Amygdala (tissue), 56 donors: ENCODE measurements at places on chromosomes 2 and 18.

GRCh38 chr2:26126074-26126473, 46.8 kb upstream of the GAREM2 start:
- DNase-seq, result no peak

GRCh38 chr2:226965376-226965775, 129.5 kb downstream of the RHBDD1 start:
- no peak for DNase-seq

DNA sequence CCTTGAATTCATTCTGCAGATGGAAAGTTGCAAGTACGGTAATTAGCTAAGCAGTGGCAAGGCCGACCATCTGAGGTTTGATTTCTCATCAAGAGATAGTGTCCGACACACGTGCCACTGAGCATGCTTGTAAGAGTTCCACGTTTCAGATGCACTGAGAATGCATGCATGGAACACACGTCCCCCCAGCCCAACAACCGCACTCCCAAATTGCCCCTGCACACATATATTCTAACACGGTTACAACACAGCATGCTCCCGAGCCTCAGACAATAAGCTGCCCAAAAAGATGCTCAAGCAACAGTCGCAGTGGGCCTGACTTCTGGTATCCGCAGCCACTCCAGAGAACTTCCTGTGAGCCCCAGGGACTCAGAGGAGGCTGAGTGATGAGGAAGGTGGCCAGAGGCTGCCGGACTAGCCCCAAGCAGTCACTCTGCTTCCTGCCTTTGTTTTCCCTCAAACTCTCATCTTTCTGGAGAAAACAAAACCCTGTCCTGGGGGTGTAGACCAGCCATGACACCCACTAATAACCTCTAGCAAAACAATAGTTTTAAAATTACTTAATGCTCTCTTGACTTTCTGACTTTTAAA, 204.0 kb downstream of the TGIF1 start:
- no peak for DNase-seq

DNA sequence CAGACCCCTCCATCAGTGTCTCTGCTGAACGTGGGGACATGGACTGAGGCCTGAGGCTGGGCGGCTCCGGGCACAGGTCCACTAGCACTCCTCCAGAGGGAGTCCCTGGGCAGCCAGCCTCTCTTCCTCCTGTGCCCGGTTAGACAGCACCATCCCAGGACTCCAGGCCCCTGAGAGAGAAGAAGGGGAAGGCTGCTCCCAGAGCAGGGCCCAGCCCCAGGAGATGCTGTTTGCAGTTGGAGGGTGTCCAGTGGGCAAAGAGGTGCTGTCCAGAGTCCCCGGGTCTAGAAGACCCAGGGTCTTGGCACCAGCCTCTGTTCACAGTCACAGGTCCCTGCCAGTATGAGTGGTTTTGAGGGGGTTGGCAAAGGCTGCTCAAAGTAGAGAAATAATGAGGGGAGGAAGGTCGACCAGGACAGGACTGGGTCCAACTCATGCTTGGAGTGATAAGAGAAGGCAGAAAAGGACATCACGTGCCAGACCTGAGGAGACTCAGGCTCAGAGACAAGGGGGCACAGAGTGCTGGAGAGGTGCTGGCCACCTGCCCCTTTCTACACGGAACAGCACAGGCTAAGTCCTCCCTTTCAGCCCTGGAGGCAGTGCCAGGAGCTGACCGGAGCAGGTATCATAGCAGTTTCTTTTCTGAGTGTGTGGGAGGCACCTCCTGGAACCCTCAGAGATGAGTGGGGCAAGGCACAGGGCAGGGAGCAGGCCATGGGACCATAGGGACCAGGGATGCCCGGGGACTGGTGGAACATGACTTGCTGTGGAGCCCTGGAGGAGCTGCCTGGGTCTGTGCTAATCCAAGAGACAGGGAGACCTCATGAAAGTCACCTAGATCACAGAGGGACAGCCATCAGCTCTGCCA, 21.1 kb downstream of the CRACDL start:
- no peak for DNase-seq

- DNase-seq, result no peak
Observed at GRCh38 chr2:28206762-28207161, 185.9 kb upstream of the FOSL2 start.

- no peak for DNase-seq
Observed at GRCh38 chr2:122634920-122635319, 879.5 kb downstream of the TSN start.

GRCh38 chr2:200439981-200440380, 69.9 kb downstream of the KCTD18 start:
- no peak for DNase-seq

- DNase-seq, result no peak
Observed at GRCh38 chr2:218329027-218329825, 27.4 kb upstream of the CATIP start.

GRCh38 chr2:172709566-172710291, 25.9 kb upstream of the RAPGEF4 start:
- DNase-seq, result no peak

GRCh38 chr2:47339745-47340541, 63.0 kb upstream of the MSH2 start:
- DNase-seq, result no peak

- DNase-seq, result no peak
Observed at GRCh38 chr18:731185-731584, 18.8 kb upstream of the ENOSF1 start.

DNA sequence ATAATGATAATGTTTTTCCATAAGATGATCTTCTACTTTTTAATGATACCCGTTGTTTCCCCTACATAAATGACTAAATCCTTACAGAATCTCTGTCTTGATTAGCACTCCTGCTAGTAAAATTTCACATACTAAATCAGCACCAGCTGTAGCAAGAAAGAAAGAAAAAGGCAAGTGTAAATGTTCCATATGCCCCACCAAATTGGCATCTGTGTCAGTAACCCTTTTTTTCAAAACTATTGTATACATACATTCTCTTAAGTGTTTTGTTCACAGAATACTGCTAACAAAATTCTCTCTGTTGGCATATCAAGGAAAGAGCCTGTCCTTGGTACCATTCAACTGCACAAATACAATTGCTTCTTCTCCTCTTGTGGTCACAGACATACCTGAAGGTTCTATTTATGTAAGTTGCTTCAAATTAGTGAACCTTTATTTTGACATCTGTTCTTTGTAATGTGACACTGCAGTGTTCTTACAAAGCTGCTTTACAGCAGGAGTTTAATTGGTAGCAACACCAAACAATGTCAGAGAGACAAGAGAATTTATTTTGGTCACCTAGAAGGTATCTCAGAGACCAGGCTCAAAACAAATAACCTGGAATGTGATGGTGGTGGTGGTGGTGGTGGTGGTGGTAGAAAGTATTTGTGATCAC, 641.9 kb downstream of the ZEB2 start:
- DNase-seq, result no peak

GRCh38 chr18:29823671-29824070, 1218.9 kb downstream of the DSC3 start:
- no peak for DNase-seq

DNA sequence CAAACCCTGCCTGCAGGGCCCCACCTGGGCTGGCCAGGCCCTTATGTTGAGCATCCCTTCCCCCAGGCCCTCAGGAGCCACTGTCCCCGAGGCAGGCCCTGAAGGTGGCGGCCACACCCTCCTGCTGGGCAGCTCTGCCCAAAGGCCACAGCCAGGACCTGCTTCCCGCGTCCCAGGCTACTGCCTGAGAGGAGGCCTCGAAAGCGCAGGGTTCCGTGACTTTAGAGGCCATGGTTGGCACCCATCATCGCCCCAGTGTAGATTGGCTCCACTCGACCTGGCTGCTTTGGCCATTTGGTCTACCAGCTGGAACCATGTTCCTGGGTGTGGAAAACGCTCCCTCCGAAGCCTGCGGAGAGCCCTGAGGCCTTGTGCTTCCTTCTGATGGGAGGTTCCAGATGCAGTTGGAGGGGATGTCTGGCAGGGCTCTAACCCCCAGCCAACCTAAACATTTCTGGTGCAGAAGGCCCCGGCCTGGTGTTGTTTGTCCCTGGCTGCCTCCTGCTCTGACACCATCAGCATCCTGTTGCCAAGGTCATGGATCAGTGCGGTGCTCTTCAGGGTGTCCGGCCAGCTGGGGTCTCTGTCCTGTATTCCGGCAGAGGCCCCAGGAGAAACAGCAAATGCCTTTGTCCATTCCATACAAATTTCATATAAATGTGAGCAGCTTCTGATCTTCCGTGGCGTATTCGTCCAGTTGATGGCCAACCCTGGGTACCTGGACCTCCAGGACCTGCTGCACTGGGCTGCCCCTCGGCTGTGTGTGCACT, 14.7 kb downstream of the CAPN10 start:
- DNase-seq, result no peak

GRCh38 chr2:227608561-227609338, 5.9 kb downstream of the SCYGR3 start:
- DNase-seq, result no peak

DNA sequence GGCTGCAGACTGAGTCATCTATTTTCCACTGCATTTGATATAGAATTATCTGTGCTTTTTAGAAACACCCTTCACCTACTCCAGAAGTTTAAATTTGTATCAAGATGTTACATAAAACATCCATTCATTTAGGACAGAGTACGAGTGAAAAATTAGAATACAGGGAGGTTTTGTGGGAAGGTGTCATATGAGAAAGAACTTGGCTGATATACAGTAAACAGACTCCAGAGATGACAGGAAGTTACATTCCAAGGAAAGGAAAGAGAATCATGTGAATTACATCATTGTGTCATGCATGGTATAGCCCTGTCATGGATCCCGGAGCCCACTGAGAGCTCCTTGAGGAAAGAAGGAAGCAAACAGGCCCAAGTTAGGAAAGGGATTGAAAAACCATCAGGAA, 341.5 kb upstream of the PKDCC start:
- no peak for DNase-seq

DNA sequence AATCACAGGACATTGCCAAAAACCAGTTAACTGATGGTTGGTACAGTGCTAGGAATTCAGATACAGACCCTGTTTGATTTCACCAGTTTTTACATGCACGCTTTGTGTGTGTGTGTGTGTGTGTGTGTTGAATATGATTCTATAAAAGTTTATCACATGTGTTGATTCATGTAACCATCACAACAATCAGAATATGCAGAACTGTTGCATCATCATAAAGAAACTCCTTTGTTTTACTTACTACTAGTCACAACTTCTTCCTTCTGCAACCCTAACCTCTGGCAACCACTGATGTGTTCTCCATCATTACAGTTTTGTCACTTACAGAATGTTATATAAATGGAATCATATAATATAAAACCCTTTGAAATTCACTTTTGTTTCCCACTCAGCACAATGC, 144.8 kb upstream of the CYP26B1 start:
- DNase-seq, result no peak

DNA sequence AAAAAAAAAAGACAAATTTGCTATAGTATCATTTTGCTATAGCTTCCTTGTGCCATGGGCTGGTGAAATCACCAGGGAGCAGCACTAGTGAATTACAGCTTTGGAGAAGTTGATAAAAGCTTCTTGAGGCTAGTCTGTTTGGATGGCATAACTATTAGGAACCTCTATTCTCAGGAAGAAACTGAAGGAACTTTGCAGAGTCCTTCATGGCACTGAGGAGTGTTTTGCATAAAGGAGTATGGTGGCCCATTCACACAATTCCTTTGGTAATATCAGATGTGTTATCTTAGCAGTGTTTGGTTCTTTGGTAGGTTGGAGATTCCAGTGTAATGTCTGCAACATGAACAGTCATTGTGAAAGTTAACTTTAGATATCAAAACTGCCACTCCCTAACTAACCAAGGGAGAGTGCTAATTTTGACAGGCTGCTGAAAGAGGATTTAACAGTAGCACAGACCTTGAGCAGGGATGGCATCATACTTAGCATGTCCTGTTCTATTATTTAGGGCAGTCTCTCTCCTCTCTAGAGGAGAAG, 76.6 kb upstream of the ZFP36L2 start:
- DNase-seq, result no peak

DNA sequence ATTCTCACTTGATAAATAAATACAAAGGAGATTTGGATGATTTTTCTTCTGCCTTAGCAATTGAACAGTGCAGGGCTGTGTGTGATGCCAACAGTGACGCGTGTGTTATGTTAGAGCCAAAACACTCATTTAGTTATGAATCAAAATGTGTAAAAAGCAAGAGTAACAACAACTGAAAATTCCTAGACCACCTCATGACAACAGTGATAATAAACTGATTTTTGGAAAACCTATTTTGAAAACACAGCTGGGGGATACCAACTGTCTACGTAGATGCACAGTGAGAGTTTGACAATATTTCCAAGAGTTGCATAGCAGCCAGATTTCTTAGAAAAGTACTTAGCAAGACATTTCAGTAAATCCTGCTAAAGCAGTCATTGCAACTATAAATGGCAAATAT, 323.9 kb downstream of the GALR1 start:
- DNase-seq, result no peak

GRCh38 chr18:54878659-54879358, 50.5 kb downstream of the RAB27B start:
- no peak for DNase-seq

GRCh38 chr2:64437883-64438282, 16.1 kb upstream of the LGALSL start:
- DNase-seq, result no peak

GRCh38 chr2:24490181-24490689, 819 bp upstream of the NCOA1 start:
- DNase-seq, result no peak

- no peak for DNase-seq
Observed at GRCh38 chr2:8515864-8516533, 165.9 kb upstream of the ID2 start.

DNA sequence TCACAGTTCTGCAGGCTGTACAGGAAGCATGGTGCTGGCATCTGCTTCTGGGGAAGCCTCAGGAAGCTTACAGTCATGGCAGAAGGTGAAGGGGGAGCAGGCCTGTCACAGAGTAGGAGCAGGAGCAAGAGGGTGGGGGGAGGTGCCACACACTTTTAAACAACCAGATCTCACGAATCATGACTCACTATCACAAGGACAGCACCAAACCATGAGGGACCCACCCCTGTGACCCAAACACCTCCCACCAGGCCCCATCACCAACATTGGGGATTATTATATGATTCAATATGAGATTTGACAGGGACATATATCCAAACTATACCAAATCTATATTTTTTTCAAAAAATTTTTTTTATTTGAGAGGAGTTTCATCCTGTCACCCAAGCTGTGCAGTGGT, 51.0 kb upstream of the GLS start:
- no peak for DNase-seq

DNA sequence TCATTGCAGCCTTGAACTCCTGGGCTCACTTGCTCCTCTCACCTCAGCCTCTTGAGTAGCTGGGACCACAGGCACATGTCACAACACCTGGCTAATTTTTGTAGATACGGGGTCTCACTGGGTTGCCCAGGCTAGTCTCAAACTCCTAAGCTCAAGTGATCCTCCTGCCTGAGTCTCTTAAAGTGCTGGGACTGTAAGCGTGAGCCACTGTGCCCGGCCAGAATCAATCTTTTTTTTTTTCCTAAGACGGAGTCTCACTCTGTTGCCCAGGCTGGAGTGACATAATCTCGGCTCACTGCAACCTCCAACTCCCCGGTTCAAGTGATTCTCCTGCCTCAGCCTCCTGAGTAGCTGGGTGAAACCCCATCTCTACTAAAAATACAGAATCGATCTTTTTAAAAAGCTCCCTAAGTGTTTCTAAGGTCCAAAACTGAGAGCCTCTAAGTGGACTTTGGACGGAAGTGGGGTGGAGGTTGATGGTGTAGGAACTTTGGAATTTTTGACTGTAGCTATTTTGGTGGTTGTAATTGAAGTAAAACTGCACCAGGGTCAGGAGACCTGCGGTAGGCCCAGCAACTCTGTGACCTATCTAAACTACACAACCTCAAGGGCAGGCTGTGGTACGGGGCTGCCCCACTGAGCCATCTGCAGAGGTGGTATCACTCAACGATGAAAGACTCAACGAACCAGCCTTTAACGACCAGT, 82.9 kb downstream of the POLR1A start:
- no peak for DNase-seq
